Right renal cortex interstitium (tissue), 3 donors: ENCODE measurements at places on chromosomes 7 and 10.

- DNase-seq: no peak
Observed at GRCh38 chr10:49631975-49632374, 18.1 kb downstream of the CHAT start.

DNA sequence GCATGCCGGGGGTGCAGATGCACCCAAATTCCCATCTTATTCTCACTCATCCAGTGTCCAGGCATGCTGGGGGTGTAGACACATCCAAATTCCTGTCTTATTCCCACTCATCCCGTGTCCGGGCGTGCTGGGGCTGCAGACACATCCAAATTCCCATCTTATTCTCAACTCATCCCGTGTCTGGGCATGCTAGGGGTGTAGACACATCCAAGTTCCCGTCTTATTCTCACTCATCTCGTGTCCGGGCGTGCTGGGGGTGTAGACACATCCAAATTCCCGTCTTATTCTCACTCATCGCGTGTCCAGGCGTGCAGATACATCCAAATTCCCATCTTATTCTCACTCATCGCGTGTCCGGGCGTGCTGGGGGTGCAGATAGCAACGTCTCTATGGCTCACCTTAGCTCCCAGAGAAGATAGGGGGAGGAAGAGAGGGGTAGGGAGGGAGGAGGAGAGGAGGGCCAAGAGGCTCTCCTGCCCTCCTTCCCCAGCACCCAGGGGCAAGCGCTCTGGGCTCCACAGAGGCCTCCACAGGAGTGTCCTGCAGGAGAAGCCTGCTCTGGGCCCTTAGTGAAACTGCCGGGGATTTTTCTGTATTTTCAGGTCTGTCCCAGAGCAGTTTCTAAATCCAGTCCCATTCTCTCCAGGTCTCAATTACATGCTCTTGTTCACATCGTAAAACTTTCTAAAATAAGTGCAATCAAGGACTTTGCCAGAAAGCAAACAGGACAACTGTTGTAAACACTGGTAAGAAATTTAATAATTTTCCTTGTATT lies 210.8 kb downstream of the DIP2C start:
- DNase-seq: no peak

DNA sequence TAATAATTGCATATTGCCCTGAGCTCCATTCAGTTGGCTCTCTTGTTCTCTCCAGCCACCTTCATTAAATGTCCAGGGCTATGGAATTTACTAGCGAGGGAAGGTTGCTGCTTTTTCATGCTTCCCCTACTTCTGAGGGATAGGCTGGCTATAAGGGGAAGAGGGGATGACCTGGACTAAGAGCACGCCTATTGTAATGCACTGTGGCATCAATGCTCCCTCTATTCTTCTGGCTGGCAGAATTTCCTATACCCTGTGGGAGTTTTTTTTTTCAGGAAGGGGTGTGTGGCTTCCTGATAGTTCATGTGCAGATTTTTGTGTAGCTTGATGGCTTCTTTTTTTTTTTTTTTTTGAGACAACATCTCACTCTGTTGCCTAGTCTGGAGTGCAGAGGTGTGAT lies 155.8 kb downstream of the SND1 start:
- DNase-seq: no peak

DNA sequence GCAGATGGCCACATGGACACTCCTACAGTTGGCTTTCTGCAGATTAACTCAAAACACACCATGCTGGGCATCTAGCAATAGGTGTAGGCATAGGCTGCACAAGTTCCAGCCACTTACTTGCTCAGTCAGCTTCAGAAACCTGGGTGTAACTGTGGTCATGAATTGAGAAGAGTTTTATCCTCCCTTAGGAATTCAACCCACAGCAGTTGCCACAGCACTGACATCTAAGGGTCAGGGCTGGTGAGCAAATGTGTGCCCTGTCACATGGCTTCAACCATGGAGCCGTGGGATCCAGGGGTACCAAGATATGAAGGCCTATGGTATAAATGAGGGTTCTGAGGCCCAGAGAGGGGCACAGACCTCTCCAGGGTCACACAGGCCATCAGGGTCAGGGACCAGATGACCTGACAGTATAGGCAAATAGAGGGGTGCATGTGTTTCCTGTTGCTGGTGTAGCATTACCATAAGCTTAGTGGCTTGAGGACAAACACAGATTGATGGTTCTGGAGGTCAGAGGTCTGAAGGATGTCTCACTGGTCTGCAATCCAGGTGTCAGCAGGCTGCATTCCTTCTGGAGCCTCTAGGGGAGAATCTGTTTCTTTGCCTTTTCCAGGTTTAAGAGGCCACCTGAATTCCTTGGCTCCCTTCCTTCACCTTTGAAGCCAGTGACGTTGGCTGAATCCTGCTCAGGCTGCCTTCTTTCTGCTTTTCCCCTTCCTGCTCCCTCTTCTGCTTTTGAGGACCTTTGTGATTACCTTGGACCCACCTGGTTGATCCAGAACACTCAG lies 24.1 kb downstream of the MINDY4 start:
- no peak for DNase-seq

DNA sequence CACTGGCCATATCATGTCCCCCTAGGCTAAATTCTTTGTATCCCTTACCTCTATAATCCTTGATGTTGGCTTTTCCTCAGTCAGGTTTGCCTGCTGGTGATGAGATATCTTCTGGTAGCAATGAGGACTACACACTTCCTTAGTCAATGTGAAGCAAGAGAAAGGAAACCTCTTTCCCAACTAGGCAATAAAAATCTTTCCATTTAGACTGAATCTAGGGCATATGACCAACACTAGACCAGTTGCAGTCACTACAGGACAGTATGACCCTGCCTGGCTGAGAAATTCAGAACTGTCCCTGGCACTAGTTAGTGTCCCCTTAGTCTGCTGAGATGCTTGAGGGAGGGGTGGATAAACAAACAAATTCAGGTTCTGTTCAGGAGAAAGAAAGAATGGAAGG lies 142.6 kb downstream of the RNLS start:
- no peak for DNase-seq
